Glutamatergic neuron (in vitro differentiated cells): ENCODE measurements at places on chromosomes 13 and 19. TPM values are rescaled to one million over a fixed set of nuclear protein-coding genes. Genes with fewer than 3 reads are reported as not detected.

Gene ZNF607
- total RNA-seq = 12.7 TPM

Gene LYPD3
- total RNA-seq = 0.56 TPM

Gene KLF1
- total RNA-seq = not detected

Gene PCSK4
- total RNA-seq = 21.2 TPM

Gene PRR22
- total RNA-seq = 3.1 TPM

Gene FCHO1
- total RNA-seq = 45.2 TPM

Gene EBPL
- total RNA-seq = 26.4 TPM
